Mesenteric fat pad (tissue), 1 donor: ENCODE measurements at places on chromosomes 2 and 18.

GRCh38 chr2:19358242-19359020 is at the start of gene OSR1:
Gene OSR1, minus strand, starts transcription at chr2:19358623. Its CDS starts 4,818 bp downstream, at chr2:19353805.
- DNase-seq, result no peak

GRCh38 chr18:24875777-24876176 is 415.3 kb downstream of the HRH4 start:
- DNase-seq, result no peak

DNA sequence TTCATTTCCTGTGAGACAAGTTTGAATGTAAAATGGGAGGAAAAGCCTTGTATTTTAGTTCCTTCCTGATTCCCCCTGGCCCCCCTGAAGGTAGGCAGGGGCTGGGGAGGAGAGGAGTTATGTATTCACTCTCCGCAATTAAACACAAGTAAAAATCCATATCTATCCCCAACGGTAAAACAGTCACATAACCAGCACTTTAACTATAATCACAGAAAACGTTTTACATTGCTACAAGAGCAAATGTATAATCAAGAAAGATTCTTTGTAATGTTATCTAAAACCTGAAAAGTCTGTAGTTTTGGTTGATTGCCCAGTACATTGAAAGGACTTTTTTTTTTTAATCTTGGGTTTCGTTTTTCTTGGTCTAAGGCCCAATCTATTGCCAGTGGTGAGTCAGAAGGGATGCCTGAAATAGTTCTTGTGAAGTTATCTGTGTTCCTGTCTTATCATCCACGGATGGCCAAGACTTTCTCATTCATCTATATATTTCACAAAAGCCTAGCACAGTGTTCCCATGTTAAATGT is 34.5 kb upstream of the CCNYL1 start:
- no peak for DNase-seq

DNA sequence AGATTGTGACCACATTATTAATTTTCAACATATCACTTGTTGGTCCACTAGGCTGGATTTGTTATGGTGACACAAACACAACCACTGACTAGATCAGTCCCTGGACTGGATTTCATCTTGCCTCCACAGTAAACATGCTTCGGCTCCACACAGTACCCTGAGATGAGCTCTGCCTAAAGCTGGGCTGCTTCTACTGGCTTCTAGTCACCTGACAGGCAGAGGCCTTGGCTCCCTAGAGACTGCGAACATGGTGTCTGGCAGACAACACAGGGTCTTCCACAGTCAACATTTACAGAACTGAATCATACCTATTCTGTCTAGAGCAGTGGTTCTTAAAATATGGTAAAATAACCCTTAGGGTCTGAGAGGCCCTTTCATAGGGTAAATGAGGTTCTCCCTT is 69.2 kb downstream of the RIT2 start:
- no peak for DNase-seq

GRCh38 chr18:49399003-49399402 is 61.4 kb downstream of the DYM start:
- no peak for DNase-seq

GRCh38 chr2:234421-234820 is 29.4 kb downstream of the SH3YL1 start:
- no peak for DNase-seq

GRCh38 chr2:207528980-207529329 is 807 bp upstream of the CREB1 start:
- no peak for DNase-seq

- DNase-seq, result peak; percentile 60
Observed at GRCh38 chr2:239366740-239367139, 34.1 kb downstream of the HDAC4 start.

DNA sequence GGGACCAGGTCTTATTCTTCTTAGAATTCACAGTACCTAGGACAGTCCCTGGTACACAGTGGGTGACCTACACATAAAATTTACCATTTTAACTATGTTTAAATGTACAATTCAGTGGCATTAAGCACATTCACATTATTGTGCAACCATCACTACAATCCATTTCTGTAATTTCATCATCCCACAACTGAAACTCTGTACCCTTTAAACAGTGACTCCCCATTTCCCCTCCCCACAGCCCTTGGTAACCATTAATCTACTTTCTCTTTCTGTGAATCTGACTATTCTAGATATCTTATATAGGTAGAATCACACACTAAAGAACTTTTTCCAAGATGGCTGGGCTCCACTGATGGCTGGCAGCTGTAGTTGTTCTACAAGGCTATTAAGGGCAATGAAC is 41.6 kb downstream of the GFPT1 start:
- DNase-seq, result no peak
